ENCODE measurements at places on chromosomes 5 and 9.

DNA sequence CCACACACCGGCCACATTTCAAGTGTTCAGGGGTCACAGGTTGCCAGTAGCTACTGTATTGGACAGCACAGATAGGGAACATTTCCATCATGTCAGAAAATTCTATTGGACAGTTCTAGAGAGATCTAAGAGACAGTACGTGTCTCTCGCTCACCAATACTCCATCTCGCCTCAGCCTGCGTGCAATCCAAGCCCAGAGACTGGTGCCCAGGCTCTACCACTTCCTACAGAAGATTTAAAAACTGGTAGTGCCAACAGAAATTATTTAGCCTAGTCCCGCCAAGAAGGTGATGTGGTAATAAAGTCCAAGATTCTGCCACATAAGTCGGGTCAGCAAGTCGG is 390 bp upstream of the SNX2 start:
- no peak for DNase-seq

DNA sequence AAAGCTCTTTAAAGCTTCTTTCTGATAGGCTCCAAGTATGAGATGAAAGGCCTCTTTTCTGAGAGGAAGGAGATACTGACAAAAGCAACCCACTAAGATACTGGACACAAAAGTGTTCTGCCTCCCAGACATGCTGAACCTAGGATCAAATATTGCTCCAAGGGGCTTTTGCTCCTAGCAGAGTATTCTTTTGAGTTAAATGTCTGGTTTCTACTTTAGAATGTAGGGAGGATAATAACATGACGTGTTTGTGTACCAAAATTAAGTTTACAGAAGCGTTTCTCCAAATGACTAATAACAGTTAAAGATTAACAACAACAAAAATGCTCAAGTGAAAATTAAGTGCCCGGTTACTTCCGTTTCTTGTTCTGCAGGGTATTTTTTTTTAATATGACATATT is 2293.3 kb upstream of the C9orf72 start:
- DNase-seq: no peak

GRCh38 chr9:131784748-131785501 is 45.0 kb upstream of the RAPGEF1 start:
- DNase-seq: no peak

DNA sequence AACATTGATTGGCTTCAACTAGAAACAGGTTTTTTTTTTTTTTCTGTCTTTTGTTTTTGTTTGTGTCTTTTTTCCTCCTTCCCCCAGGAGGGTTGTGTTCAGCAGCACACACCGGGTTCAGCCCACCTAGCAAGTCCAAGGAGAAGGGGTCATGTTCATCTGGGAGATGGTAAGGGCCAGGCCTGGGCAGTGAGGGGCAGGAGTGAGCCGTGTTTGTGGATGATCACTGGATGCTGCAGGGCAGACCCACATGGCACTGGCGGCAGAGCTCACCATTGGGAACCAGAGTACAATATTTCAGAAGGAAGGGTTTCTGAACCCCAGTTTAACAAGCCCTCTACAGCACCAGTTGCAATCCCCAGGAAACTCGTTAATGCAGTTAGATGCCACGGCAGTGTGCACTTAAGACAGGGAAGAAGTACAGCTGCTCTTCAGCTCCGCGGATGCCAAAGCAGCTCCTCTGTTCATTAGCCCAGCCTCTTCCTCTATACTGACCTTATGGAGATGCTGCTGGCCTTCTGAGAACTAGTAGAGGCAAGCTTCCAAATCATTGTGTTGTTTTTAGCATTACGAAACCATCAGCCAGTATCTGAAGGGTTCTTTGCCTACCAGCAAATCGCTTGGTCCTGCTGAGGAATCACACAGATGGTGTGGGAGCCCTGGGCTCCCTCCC is 508.2 kb upstream of the WWC1 start:
- DNase-seq: no peak

DNA sequence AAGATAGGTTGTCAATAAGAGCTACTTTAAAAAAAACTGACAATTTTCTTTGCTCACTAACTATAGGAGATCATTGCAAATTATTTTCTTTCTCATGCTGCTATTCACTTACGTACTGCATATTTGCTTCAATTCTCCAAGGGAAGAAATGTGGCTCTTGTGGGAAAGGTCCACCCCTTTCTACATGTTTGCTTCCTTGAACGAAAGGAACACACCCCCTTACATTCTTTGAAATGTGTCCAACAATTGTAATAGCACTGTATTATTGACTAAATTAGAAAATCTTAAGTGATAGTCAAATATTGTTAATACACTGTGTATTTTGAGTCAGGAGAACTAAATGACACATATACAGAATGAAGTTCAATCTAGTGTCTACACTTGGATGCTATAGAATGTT is 5.2 kb downstream of the MEF2C start:
- no peak for DNase-seq

GRCh38 chr5:135140446-135141204 is 106.6 kb upstream of the PITX1 start:
- DNase-seq: no peak

GRCh38 chr5:128498844-128499455 is 39.1 kb downstream of the FBN2 start:
- peak; percentile 31 for DNase-seq

- DNase-seq: no peak
Observed at GRCh38 chr5:21063146-21063545, 1075.1 kb upstream of the CDH18 start.

- no peak for DNase-seq
Observed at GRCh38 chr9:99593610-99594009, 228.1 kb upstream of the NR4A3 start.

- DNase-seq: no peak
Observed at GRCh38 chr5:14272548-14273205, 129.5 kb downstream of the TRIO start.

DNA sequence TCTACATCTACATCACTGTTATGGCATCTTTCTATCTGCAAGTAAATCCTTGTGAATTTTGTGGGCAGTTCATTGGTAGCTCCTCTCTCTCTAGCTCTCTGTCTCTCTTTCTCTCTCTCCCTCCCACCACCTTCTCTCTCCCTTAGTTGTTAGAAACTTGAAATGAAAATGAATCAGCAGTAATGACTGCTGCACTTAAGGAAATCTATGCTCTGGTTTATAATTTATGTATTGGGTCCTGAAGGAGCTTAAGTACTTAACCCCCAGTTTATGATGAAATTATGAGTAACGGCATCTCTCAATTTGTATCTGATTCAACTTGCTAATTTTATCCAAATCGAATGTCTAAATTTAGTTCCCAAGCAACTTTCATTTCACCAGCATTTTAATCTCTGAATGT is 52.0 kb upstream of the PTGER4 start:
- no peak for DNase-seq

All from non-pigmented ciliary epithelial cell (primary cell).